ENCODE measurements at places on chromosomes 1 and 21.

DNA sequence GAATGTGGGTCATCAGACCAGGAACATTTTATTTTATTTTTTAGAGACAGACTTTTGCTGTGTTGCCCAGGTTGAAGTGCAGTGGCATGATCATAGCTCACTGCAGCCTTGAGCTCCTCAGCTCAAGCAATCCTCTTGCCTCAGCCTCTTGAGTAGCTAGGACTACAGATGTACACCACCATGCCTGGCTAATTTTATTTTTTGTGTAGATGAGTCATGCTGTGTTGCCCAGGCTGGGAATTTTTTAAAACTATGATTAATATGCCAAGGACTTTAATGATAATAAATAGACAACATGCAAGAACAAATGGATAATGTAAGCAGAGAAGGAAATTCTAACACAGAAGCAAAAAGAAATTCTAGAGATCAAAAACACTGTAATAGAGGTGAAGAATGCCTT lies 142.4 kb downstream of the AK5 start:
- no peak for DNase-seq

DNA sequence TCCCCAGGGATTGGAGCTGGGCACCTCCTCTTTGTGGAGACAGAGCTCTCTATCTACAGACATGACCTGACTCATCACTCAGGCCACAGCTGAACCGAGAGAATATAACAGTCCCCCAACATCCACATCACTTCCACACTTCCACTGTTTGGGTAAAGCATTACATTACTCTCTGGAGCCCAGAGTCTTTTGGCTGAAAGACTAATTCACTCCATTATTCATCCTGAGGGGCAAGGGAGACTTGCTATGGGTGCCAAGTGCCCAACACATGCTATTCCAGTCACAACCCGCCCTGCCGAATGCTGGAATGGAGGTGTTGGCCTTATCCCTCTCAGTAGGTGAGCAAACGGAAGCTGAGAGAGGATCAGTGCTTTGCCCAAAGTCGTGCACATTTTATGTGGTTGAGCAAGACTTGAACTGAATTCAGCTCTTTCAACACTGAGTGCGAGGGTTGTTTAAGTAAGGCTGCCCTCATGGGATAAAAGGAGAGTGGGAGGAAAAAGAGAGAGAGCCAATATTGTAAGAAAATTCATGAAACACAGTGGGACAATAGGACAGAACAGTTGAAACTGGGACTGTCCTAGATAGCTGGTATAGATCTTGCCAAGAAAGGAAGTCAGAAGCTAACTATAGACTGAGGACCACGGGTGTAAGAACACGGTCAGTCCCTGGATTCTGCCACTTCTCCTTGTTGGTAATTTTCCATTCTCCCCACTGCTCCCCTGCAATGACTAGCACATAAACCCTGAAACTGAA lies 13.5 kb upstream of the CHI3L1 start:
- peak; percentile 26 for DNase-seq

DNA sequence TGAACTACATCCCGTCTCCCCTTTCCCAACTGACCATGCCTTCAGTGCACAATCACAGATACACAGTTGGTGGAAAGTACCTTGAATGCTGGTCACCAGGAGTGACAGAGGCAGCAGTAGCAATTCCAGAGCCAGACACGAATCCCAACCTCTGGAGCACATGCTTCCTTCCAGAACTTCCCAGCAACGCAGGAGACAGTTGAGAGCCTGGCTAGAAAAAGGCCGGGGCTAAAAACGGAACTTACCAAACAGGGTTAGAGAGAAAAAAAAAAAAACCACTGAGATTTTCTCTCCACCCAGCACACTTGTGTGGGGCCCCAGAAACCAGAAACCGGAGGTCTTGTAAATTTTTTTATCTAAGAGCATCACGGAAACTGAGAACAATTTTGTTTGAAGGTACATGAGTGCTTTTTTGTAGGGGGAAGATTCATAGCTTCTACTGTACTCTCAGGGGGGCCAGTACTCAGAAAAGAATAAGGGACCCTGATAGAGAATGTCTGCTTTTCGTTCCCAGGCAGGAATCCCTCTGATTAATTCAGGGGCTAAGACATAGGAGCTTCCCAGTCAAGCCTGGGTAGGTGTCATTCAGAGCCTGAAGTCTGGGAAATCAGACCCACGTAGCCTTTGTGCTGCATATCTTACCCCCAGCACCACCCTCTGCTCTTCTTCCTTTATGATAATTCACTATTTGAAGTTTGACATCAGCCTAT lies at the start of gene CD48:
TSS of gene CD48 (minus strand) at position 221 of the 710 bp plus-strand sequence. CDS start at position 162, 59 bp downstream.
- DNase-seq, result no peak

DNA sequence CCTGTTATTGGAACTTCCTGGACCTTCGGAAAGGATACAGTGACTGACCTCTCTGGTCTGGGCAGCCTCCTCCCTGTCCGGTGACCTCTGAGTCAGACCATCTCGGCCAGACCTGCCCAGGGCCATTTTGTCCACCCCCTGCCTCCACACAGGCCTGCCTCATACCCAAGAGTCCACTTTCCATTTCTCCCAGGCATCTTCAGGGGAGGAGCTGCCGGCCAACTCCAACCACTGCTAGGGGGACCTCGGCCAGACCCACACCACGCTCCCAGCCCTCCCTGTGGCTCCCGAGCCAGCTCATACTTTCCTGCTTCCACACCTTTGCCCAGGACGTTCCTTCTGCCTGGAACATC lies 29.5 kb upstream of the RUNX3 start:
- DNase-seq, result no peak

GRCh38 chr1:95503278-95504030 lies 269.4 kb downstream of the RWDD3 start:
- DNase-seq, result no peak

GRCh38 chr1:184017306-184017705 lies 20.2 kb downstream of the COLGALT2 start:
- DNase-seq, result no peak

- DNase-seq, result no peak
Measured at GRCh38 chr1:10863886-10864285, 67.4 kb upstream of the CASZ1 start.

DNA sequence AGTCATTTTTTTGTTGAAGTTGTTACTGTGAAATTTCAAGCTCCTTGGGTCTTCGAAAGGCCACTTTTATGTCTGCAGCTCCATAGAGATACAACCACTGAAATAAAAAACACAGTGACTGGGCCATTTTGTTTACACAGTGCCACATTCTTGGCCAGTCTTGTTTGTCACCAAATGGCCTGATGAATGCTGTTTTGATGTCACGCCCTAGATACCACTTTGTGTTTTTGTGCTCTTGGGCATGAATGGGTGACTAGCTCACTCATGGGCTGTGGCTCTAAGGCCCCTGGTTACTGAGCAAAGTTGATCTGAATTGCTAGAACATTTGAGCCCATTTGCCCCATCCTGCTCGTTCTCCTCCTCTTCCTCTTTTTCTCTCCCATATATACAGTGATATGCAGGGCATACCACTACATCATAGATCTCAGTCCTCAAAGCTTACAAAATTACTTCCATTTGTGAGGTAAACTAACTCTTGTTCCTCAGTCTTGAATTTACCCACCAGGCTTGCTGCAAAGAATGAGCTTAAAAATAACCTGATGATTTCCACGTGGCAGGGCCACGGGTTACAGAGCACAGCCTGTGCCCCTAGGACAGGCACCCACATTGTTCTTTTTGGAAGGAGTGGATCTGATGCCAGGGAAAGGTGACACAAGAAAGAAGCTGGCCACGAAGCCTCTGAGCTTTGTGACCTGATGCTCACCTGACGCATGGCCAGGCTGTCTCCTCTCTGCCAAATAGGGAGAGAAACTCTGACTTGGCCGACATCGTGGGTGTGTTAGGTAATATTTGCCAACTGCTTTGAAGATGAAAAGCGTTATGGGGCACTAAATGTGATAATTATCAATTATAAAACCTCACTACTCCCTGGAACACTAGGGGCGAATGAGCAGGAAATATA lies 92.4 kb downstream of the RUNX1 start:
- no peak for DNase-seq

DNA sequence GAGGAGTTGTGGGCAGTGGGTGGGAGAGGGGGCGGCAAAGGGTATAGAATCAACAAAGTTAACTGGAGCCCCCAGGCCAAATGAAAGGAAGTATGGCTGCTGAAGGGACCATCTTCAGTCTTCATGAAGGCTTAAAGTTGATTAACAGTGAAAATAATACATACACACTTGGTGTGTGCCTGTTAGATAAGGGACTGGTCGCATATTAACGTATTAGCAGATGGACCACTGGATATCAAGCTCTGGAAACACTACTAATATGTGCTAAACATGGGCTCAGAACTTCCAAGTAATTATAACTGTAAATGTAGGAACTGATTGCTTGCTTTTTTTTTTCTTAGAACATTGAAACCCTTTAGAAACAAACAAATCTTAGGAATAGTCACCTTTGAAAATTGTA lies 224.7 kb upstream of the KIAA0040 start:
- DNase-seq, result no peak

- DNase-seq, result no peak
Measured at GRCh38 chr1:182438326-182438725, 11.6 kb upstream of the RGSL1 start.

- no peak for DNase-seq
Measured at GRCh38 chr1:20487236-20487590, 1.2 kb upstream of the CAMK2N1 start.

GRCh38 chr1:210367566-210367965 lies 38.9 kb downstream of the HHAT start:
- DNase-seq, result no peak

DNA sequence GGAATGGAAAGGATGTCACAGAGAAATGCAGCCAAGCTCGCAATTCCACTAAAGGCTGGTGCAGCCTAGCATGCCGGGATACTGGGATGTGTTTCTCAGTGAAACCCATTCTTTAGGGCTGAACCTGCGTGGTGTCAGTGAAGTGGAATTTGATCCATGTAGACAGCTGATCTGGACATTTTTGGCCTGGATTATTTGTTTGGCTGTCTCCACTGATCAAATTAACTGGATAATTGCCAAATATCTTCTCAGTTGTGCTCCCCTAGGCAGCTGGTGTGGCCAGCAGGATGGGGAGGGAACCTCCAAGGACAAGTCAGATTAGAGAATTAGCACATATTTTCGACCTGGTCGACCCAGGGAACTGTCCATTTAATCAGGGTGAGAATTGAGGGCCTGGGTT lies 318.4 kb downstream of the RPS6KC1 start:
- peak; percentile 89 for DNase-seq

- DNase-seq, result no peak
Measured at GRCh38 chr1:115179397-115180079, 90.2 kb upstream of the TSPAN2 start.

GRCh38 chr1:67795179-67795912 lies 37.9 kb downstream of the GNG12 start:
- DNase-seq, result no peak

DNA sequence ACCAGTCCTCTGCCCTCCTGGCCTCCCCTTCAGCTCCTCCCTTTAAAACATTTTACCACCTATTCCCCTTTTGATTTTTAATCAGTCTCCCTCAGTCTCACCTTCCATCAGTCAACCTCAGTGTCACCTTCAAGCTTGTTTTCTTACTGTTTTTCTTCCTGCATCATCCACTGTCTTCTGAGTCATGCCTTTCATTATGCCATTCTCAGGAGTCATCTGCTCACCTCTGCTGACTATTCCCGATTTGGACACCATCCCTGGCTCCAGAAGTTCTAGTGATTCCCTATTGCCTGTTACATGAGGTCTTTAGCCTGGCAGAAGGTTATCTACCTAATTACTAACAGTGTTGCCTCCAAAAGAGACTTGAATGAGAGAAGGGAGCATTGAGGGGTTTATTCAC lies 23.9 kb downstream of the NFASC start:
- DNase-seq, result no peak

- DNase-seq, result no peak
Measured at GRCh38 chr1:199684686-199685273, 342.7 kb upstream of the NR5A2 start.

DNA sequence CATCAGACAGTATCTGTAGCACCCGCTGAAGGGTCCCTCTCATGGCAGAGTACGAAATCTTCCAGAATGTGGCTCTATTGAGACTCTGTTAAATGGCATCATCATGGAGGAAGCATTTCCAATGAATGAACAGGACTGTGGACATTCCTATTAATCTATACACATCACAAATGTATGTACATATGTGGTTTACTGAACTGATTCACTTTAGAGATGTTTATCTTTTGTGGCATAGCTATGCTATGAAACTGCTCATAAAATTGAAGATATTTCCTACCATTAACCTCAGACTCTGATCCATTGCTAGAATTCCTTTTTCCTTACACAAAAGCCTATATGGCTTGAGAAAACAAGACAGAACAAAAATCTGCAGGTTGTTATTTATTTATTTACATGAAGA lies 259.6 kb upstream of the RRP15 start:
- DNase-seq, result no peak

GRCh38 chr1:8525216-8525557 lies 207.3 kb downstream of the SLC45A1 start:
- DNase-seq, result no peak

- DNase-seq, result no peak
Measured at GRCh38 chr1:200275415-200275814, 134.4 kb downstream of the ZNF281 start.

GRCh38 chr1:101000131-101000873 lies 25.3 kb downstream of the DPH5 start:
- no peak for DNase-seq

GRCh38 chr1:20875198-20875973 lies 88.3 kb upstream of the HP1BP3 start:
- DNase-seq, result no peak

DNA sequence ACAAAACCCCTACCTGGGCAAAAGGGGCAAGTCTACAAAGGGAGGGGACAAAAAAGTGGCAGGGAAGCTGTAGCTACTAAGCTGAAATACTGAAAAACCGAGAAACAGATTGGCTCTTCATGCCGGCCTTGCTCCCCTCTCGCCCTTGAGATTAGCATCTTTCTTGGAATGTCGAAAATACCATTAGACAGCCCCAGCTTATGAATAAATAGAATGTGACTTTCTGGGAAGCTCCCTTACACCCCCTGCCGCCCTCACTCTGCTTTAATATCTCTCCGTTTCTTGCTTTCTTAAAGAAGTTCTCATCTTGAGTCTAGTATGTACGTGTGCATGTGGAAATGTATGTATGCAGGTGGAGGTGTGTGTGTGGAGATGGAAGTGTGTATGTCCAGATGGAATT lies 14.1 kb downstream of the TRAF3IP3 start:
- no peak for DNase-seq

- no peak for DNase-seq
Measured at GRCh38 chr1:215556996-215557395, 10.1 kb upstream of the KCTD3 start.

GRCh38 chr1:78722947-78723346 lies 73.3 kb downstream of the IFI44 start:
- DNase-seq, result no peak

- DNase-seq, result no peak
Measured at GRCh38 chr1:207817166-207817565, 65.3 kb downstream of the CD46 start.

Data from cerebellar nuclear complex (tissue), 1 donor.